ENCODE measurements at places on chromosomes 6 and 20. TPM values are rescaled to one million over a fixed set of nuclear protein-coding genes. Genes with fewer than 3 reads are reported as not detected.

GRCh38 chr6:108711826-108712225 lies 136.4 kb upstream of the ARMC2 start:
- H3K4me3 ChIP-seq = no peak overlapping the region
- H3K4me1 ChIP-seq = no peaks in the 10 kb centered on the region
- no peak for DNase-seq
- H3K27me3 ChIP-seq = peaks cover 1% of the 10 kb centered on the region
- no peaks in the 10 kb centered on the region for H3K36me3 ChIP-seq
- H3K27ac ChIP-seq = no peak overlapping the region

DNA sequence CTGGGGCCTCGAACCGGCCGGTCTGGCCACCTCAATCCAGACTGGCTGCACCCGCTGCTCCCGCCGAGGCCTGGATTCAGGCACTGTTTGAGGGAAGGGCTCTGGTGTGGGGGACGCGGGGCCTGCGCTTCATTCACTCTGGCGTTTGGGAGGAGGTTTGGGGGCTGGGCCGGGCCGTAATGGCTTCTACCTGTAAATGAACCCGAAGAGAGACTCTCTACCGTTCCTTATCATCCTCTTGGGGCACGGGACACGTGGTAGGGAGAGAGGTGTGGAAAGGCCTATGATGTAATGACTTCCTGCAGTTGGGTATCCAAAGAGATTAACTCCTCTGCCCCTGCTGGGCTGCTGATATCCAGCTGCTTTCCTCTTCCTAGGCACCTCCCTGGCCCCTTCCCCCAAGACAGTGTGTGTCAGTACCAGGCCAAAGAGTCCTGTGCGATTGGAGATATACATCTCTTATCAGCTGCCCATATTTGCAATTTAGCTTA lies 1.8 kb downstream of the FOXO3 start:
- no peaks in the 10 kb centered on the region for H3K36me3 ChIP-seq
- H3K4me3 ChIP-seq = peak overlapping the region; percentile 64

DNA sequence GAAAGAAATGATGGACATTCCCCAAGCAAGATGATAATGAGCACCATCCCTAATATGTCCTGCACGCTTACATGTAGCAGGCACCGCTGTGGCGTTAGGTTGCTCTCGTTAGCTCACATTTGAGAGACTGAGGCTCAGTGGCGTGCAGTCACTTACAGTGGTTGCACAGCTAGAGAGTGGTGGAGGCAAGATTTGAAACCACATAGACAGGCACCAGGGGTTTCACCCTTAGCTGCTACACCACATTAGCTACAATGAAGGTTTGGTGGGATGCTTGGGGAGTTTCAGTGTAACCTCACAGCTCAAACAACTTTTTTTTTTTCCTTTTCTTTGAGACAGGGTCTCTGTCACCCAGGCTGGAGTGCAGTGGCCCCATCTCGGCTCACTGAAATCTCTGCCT lies 3.7 kb downstream of the COX4I2 start:
- H3K4me3 ChIP-seq = no peak overlapping the region
- no peak for DNase-seq
- peaks cover 2% of the 10 kb centered on the region for H3K4me1 ChIP-seq
- H3K27me3 ChIP-seq = no peaks in the 10 kb centered on the region
- H3K27ac ChIP-seq = no peak overlapping the region
- no peaks in the 10 kb centered on the region for H3K36me3 ChIP-seq

The PDE7B gene
- total RNA-seq = not detected

The KIAA1586 gene
- 17.4 TPM for total RNA-seq

The ERVFRD-1 gene
- not detected for total RNA-seq

The SFT2D1 gene
- total RNA-seq = 78.3 TPM
